ENCODE measurements at places on chromosomes 4 and X.

- DNase-seq, result peak; percentile 32
Measured at GRCh38 chr4:4575284-4576211, 33.7 kb upstream of the STX18 start.

DNA sequence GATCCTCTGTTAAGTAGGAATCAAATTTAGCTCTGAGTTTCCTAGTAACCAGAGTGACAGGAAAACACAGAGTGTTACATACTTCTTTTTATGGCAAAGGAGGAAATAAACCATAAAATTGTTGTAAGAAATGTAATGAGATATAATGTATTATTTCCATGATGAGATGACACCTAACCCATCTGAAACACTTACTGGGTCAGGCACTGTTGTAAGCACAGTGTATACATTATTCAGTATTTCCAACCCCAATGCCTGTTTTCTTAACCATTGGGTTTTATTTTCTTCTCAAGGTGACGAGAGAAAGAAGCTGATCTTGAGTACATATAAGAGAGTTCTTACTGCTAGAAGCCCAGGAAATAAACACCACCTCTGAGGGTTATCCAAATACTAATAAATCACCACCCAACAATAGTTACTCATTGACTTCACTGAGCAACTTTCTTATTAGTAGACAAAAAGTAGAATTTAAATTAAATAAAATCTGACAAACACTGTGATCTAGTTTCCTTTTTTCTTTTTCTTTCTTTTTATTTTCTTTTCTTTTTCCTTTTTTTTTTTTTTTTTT is 4.2 kb upstream of the ENAM start:
- DNase-seq, result no peak

DNA sequence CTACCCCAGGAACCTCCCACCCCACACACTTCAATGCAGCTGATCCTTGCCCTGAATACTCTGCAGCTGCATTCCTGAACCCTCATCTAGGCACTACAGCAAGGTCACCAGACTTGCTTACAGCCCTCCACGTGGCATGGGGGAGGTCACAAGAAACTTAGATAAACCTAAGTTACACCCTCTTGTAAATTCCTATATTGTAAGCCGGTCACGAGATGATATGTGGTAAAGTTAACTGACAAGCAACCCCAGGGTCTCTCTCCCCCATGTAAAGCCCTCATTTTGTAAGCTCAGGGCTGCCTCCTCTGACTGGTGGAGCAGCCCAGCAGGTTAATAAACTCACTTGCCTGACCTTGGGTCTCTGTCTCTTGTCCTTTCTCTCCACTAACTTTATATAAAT is 570.7 kb downstream of the PCDH7 start:
- DNase-seq, result no peak

DNA sequence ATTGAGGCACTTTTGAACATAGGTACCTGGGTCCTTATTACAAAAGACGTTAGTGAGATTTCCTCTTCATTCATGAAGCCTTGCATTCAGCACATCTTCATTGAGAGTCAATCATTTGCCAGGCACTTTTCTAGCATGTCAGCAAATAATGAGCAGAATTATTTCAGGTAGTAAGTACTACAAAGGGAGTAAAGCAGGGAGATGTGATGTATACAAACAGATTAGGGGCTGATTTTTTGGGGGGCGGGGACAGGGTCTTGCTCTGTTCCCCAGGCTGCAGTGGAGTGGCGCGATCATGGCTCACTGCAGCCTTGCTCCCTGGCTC is 638 bp upstream of the CCKAR start:
- no peak for DNase-seq

- no peak for DNase-seq
Measured at GRCh38 chr4:139524062-139524631, 31.9 kb downstream of the SETD7 start.

Data from fibroblast of the aortic adventitia (primary cell).